B cell (primary cell): ENCODE measurements at places on chromosomes 3 and 15. TPM values are rescaled to one million over a fixed set of nuclear protein-coding genes. Genes with fewer than 3 reads are reported as not detected.

Gene HESX1
- total RNA-seq = 0.39 and 0.90 TPM in 2 replicates

Gene CCRL2
- 2.3 and 2.6 TPM in 2 replicates for total RNA-seq

Gene FGF12
- 0.17 TPM in 1 of 2 replicates, not detected in the other for total RNA-seq

Gene SGO1
- total RNA-seq = 6.4 and 6.7 TPM in 2 replicates

Gene PTPN9
- total RNA-seq = 15.5 and 19.9 TPM in 2 replicates

Gene BFSP2
- 0.70 and 1.6 TPM in 2 replicates for total RNA-seq

Gene GRK7
- not detected in 2 replicates for total RNA-seq

Gene GOLGA6A
- total RNA-seq = 1.0 TPM in 1 of 2 replicates, not detected in the other

Gene CORO2B
- total RNA-seq = 11.2 and 11.3 TPM in 2 replicates

Gene CFAP100
- not detected in 2 replicates for total RNA-seq

Gene CYP8B1
- total RNA-seq = not detected in 2 replicates

Gene WDR53
- total RNA-seq = 18.2 and 21.0 TPM in 2 replicates

- no peaks in the 10 kb centered on the region for H3K27me3 ChIP-seq
- H3K36me3 ChIP-seq = no peaks in the 10 kb centered on the region
- DNase-seq = no peak
- H3K4me1 ChIP-seq = peaks cover 13% of the 10 kb centered on the region
- H3K4me3 ChIP-seq = no peak overlapping the region
Measured at GRCh38 chr3:43906849-43907507, 216.2 kb downstream of the ABHD5 start.

GRCh38 chr3:173531602-173532001 is 134.1 kb downstream of the NLGN1 start:
- no peak overlapping the region for H3K27ac ChIP-seq
- DNase-seq = no peak
- no peak overlapping the region for H3K4me3 ChIP-seq
- no peaks in the 10 kb centered on the region for H3K27me3 ChIP-seq

- H3K4me1 ChIP-seq = no peaks in the 10 kb centered on the region
- H3K27me3 ChIP-seq = no peaks in the 10 kb centered on the region
- H3K27ac ChIP-seq = no peak overlapping the region
Measured at GRCh38 chr3:104273046-104273649, 1093.6 kb upstream of the ALCAM start.

GRCh38 chr3:32421991-32422859 is 30.6 kb downstream of the CMTM7 start:
- H3K36me3 ChIP-seq = no peaks in the 10 kb centered on the region
- H3K27me3 ChIP-seq = no peaks in the 10 kb centered on the region
- H3K4me1 ChIP-seq = peaks cover 69% of the 10 kb centered on the region
- H3K27ac ChIP-seq = peak overlapping the region; percentile 79

DNA sequence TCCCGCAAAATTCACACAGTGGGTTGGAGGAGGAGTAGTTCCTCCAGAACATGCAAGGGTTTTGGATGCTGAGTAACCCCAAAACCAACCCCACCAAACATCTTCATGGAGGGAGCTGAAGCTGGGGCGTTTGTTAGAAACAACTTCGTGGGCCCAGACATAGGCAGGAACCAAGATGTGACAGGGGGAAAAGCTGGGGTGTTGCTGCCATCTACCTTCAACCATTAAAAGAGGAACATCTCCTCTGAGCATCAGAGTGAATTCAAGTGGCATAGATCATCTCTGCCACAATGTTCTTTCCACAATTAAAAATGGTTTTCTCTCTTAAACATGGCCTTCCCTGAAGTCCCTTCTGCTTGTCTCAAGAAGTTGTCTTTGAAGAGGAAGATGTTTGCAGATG is 20.5 kb downstream of the SIDT1 start:
- H3K27me3 ChIP-seq = no peaks in the 10 kb centered on the region
- H3K36me3 ChIP-seq = no peaks in the 10 kb centered on the region

DNA sequence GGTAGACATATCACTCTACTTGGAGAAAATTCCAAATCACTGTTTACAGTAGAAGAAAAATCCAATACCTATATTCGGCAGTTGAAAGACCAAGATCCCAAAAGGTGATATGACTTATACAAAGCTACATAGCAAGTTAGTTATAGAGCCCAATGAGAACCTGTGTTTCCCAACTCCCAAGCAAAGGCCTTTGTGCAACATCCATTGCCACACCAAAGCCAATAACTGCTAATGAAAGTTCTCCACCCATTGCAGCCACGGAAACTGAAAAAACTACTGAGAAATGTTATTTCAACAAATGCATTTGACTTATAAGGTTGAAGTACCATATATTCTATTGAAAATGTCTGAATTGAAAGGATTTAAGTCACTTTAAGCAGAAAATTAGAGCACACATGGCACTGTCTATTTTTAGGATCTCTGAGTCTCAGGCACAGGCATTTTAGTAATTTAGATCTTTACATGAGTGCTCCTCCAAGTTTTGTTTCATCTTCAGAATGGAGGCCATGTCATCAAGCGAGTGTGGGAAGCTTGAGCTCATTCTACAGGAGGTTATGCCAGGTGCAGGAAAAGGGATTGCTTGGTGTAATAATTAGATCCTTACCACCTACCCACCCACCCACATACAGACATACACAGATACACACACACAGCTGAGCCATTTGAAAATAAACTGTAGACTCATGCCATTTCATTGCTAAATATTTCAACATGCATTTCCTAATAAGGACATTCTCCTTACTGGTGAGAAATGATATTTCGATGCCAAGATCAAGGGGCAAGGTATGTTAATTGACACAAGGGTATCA is 19.7 kb upstream of the ANO10 start:
- no peak for DNase-seq
- H3K4me3 ChIP-seq = no peak overlapping the region
- no peaks in the 10 kb centered on the region for H3K4me1 ChIP-seq
- no peak overlapping the region for H3K27ac ChIP-seq
- no peaks in the 10 kb centered on the region for H3K36me3 ChIP-seq

DNA sequence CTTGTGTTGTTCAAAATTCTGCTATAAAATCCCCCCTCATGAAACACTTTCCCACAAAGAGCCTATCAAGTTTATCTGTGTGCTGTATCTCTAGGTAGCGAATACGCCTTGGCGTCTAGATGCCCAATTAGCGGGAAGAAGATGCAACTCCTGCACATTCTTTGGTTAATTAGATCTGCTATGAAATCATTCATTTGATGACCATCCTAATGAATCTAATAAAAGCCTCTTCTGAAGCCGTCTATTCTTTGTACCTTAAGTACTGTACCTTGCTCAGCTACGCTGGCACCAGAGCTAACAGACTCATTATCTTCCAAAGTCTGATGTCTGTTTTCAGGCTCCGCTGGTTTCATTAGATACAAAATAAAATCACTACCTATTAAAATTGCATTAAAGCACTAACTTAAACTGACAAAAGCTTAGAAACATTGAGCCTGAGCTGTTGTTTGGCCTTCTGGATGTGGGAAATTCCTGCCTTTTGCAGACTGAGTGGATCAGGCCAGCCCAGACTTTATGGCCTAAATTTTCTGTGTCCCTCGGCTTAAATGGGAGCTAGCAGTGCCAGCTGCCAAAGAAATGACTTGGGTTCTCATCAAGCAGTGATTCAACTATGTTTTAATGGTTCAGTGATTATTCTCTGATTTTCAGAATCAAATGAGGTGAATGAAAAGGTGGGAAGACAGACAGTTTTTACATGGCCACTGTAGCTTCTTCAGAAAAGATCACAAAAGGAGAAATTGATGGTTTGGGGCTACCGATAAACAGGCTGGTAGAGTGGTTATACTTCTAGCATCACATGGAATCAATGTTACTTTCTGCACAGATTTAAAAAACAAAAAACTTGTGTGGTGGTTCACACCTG is 28.4 kb upstream of the CHST2 start:
- H3K27me3 ChIP-seq = no peaks in the 10 kb centered on the region
- no peaks in the 10 kb centered on the region for H3K36me3 ChIP-seq
- no peak overlapping the region for H3K27ac ChIP-seq
- no peak overlapping the region for H3K4me3 ChIP-seq

GRCh38 chr3:111601810-111602209 is 6.7 kb upstream of the ZBED2 start:
- DNase-seq = no peak
- peaks cover 14% of the 10 kb centered on the region for H3K4me1 ChIP-seq
- H3K27me3 ChIP-seq = no peaks in the 10 kb centered on the region
- H3K27ac ChIP-seq = no peak overlapping the region

DNA sequence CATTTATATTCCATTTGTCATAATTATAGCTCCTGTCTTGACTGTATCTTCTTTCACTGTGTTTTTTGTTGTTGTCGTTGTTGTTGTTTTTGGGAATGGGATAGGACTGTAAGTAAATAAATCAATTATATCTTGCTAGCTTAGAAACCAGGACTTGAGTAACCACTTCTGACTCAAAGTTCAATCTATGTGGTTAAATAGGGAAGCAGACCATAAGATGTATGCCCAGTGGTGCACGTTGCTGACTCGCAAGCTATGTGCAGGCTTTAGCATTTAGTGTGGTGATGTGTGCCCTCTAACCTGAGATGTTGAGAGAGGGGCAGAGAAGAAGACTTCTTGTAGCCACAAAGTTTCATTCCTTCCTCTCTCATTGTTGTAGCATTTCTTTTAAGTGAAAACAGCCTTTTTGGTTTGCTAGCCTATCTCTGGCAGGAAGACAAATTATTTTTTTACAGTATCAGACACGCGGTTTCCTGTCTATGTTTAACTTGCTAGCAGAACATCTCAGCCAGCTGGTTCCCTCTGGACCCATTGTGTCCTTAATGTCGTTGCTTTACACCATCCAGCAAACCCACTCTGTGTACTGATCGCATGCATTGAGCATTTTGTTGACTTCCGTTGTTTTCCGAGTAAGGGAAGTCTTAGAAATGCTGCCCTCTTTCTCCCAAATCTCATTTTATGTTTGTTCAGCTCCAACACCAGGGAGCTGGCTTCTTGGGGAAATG is 52.1 kb downstream of the TGFBR2 start:
- peak overlapping the region; percentile 2 for H3K4me3 ChIP-seq
- H3K27me3 ChIP-seq = no peaks in the 10 kb centered on the region
- H3K27ac ChIP-seq = peak overlapping the region; percentile 56

DNA sequence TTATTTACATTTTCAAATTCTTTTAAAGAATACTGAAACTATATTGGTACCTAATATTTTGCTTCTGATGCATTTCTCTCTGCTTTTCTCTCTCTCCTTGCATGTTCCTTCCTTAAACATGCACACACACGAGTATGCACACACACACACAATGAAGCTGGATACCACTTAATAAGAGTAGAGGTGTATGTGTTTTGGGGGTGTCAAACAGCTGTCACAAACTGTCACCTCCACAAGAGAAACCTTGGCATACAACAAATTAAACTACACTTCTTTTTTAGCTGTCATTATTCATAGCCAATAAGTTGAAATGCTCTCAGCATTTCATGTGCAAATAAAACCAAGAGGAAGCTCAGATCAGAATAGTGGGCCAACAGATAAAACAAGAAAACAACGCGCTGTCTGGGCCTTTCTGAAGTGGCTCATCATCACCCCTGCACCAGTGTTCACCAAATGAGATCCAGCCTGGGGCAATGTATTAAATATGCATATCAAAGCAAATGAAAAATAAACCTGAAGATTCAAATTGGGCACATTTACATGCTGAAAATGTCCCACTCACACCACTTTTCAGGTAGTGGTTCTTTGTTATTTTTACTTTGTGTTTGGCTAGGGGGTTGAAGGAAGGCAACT is 9.7 kb downstream of the MEIS2 start:
- no peak overlapping the region for H3K27ac ChIP-seq
- DNase-seq = no peak
- H3K4me1 ChIP-seq = no peaks in the 10 kb centered on the region
- H3K27me3 ChIP-seq = no peaks in the 10 kb centered on the region
- no peak overlapping the region for H3K4me3 ChIP-seq
- no peaks in the 10 kb centered on the region for H3K36me3 ChIP-seq

GRCh38 chr3:49019941-49020329 is 1.6 kb upstream of the DALRD3 start:
- H3K4me3 ChIP-seq = peak overlapping the region; percentile 89
- H3K27ac ChIP-seq = peak overlapping the region; percentile 98
- no peaks in the 10 kb centered on the region for H3K27me3 ChIP-seq
- H3K4me1 ChIP-seq = peaks cover 33% of the 10 kb centered on the region
- H3K36me3 ChIP-seq = peaks cover 1% of the 10 kb centered on the region

- H3K27ac ChIP-seq = no peak overlapping the region
- DNase-seq = no peak
- H3K4me3 ChIP-seq = no peak overlapping the region
- H3K4me1 ChIP-seq = no peaks in the 10 kb centered on the region
- H3K27me3 ChIP-seq = no peaks in the 10 kb centered on the region
Measured at GRCh38 chr3:182216311-182216970, 504.7 kb downstream of the SOX2 start.

DNA sequence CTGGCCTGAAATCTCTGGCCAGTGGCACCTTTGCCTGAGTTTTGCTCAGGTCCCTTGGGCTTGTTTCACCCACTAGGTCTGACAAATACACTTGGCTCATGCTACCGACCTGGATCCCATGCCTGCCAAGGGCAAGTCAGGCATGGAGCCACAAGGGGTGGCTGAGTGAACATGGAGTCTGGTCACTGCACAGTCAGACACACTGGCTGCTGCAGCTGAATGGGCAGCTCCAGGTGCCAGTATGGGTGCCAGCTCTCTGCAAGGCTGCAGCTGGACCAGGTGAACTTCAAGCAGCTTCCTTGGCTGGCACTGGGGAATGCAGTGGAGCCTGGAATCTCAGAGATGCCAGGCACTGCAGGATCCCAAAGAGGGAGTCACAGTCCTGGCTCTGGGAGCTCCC is 170.3 kb downstream of the NECTIN3 start:
- no peaks in the 10 kb centered on the region for H3K36me3 ChIP-seq
- H3K27ac ChIP-seq = no peak overlapping the region
- DNase-seq = no peak
- no peaks in the 10 kb centered on the region for H3K4me1 ChIP-seq
- H3K4me3 ChIP-seq = no peak overlapping the region

- DNase-seq = no peak
- no peaks in the 10 kb centered on the region for H3K27me3 ChIP-seq
- no peaks in the 10 kb centered on the region for H3K36me3 ChIP-seq
Measured at GRCh38 chr3:160790726-160791125, 34.7 kb downstream of the PPM1L start.

DNA sequence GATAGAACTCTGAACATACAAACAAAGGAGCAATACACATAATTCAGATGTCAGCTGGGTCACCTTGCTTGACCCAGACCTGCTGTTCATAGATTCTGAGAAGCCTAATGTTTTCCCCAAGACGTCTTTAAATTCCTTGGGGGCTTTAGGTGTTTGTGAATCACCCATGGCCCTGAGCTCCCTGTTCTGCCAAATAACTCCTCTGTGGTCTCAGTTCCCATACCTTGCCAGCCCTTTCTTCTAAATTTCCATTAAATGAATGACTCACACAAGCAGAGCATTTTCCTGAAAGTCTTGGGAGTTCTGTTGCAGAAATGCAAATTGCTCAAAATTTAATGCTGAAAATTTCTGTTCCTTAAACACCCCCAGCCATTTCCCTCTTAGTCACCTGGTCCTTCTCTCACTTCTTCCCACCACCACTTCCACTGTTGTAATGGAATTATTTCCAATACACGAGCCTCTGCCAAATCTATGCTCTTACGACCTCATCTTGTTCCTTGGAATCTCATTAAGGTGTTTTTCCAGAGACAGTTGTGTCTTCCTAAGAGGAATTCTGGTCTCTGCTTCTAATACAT is 33.4 kb upstream of the PSMD6 start:
- no peak overlapping the region for H3K4me3 ChIP-seq
- DNase-seq = no peak
- no peaks in the 10 kb centered on the region for H3K27me3 ChIP-seq
- H3K27ac ChIP-seq = no peak overlapping the region
- no peaks in the 10 kb centered on the region for H3K4me1 ChIP-seq
- no peaks in the 10 kb centered on the region for H3K36me3 ChIP-seq

GRCh38 chr15:85289677-85290365 is 90.6 kb upstream of the AKAP13 start:
- no peak overlapping the region for H3K27ac ChIP-seq
- H3K4me3 ChIP-seq = no peak overlapping the region
- no peaks in the 10 kb centered on the region for H3K36me3 ChIP-seq
- H3K4me1 ChIP-seq = no peaks in the 10 kb centered on the region
- peak; percentile 56 for DNase-seq
- no peaks in the 10 kb centered on the region for H3K27me3 ChIP-seq
